Activated effector memory CD4-positive, alpha-beta T cell treated with Interleukin-2 at 50 U/mL for 16 hours (primary cell): ENCODE measurements at places on chromosomes 13 and 19.

DNA sequence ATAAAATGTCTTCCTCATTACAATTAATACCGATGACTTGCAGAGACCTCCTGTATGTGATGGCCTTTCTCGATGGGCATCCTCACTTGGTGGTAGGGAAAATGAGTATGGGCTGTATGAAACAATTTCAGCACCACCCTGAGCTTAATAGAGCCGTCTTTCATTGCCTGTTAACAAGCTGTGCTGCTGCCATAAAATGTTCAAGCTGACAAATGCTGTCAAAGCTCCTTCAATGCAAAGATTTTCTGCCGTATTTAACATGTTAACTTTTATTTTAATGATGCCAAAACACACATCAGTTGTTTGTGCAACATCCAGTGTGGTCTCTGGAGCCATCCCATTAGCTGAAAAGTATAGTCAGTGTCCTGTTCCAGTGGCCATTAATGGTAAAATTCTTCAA is 110.1 kb downstream of the GPC6 start:
- DNase-seq = no peak

DNA sequence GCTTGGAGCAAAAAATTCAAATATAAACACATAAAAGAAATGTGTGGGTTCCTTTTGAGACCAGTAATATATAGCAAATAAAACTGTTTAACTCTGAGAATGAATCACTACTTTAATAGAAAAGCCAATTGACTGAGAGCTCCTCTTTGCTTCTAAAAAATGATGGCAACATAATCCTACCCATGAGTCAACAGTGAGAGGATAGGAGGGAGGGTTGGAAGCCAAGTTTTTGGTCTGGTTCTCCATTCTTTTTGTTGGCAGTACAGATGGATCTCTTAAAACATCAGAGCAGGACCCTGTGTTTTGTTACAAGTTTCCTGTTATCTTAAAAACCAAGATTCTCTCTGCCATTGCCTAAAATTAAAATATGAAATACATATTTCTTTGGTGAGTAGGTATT is 50.0 kb upstream of the POSTN start:
- no peak for DNase-seq

DNA sequence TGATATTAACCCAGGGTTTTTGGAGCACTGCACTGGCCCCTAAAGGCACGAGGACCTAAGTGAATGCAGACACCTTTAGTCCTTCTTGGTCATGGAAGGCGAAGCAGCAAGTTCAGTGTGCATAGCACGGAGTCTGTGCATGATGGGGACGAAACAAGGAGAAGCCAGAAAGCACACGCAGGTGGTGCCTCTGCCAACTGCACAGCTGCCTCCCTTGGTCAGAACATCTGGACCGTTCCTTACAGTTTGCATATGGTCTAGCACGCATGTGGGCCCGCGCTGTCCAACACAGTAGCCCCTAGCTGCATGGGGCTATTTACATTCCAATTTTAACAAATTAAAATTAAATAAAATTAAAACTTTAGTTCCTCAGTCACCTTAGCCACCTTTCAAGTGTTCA is 44.0 kb downstream of the FLT3 start:
- no peak for DNase-seq

GRCh38 chr13:24910502-24911132 is 146.6 kb downstream of the RNF17 start:
- DNase-seq = no peak

DNA sequence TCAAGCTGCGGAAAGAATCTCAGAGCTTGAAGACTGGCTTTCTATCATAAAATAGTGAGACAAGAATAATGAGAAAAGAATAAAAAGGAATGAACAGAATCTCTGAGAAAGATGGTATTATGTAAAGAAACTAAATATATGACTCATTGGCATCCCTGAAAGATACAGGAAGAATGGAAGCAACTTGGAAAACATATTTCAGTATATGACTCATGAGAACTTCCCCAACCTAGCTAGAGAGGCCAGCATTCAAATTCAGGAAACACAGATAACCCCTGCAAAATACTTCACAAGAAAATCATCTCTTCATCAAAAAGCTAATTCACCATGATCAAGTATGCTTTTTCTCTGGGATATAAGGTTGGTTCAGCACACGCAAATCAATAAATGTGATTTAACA is 2318.0 kb downstream of the PCDH9 start:
- DNase-seq = no peak

DNA sequence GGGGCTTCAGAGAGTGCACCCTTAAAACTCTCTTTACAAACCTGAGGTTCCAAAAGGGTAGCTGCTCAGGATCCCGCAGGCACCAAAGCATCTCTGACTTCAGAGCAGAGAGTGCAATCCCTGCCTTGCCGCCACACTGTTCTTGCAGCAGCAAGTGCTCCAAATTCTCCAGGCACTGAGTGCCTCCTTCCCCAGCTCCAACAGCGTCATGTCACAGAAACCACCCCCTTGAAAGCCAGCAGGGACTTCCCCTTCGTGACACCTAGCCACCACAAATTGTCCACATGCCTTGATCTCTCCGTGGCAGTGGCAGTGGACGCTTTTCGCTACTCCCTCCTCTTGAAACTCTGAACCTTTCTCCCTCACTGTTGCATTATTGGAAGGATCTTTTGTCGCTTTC is 39.9 kb downstream of the MBNL2 start:
- no peak for DNase-seq

DNA sequence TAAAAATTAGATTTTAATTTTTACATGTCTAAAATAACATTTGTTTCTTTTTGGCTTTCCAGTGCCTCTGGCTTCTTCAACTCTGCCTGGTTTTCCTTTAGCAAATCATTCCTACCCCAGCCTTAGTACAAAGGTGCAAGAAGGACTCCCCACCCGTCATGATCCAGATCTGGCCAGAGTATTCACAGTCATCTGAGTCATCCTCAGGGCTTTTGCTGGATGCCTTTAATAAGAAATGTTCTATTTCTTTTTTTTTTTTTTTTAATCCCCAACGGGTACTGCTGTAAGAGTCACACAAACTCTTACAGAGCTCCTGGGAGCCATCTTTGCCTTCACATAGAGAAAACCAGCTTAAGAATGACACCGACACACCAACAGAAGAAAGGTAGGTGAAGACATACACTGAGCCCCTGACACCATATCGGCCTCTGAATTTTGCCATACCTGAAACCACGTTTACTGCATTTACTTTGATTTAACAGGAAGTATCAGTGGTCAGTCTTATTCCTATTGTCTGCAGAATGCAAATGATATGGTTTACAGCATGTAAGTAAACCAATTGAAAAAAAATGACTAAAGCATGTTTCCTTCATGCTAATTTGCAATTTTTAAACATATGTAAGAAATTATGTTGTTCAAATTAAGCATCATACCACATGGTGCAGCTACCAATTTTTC is 184.4 kb downstream of the NALCN start:
- DNase-seq = no peak

GRCh38 chr13:75076476-75076875 is 405.5 kb downstream of the TBC1D4 start:
- no peak for DNase-seq

- DNase-seq = no peak
Observed at GRCh38 chr13:35818633-35819067, 312.5 kb downstream of the DCLK1 start.

- DNase-seq = no peak
Observed at GRCh38 chr13:74215420-74215819, 81.2 kb upstream of the KLF12 start.

DNA sequence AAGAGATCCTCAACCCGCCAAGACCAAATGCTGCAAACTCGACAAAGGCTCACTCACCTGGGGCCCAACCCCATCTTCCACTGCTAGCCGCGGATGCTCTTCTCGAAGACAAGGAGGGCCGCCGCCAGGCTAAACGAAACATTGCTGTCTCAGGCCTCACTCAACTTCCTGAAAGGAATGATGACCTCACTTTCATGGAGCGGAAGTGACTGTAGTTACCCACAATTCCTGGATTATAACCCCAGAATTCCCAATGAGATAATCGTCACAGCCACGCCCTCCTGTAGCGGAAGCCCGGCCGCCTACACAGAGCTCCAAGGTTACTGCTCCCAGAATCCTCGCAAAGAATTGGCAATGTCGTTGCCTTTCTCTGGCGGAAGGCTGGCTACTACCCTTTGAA is 10.5 kb upstream of the ZNF112 start:
- no peak for DNase-seq

GRCh38 chr13:36973621-36974295 is 25.4 kb downstream of the ALG5 start:
- no peak for DNase-seq

DNA sequence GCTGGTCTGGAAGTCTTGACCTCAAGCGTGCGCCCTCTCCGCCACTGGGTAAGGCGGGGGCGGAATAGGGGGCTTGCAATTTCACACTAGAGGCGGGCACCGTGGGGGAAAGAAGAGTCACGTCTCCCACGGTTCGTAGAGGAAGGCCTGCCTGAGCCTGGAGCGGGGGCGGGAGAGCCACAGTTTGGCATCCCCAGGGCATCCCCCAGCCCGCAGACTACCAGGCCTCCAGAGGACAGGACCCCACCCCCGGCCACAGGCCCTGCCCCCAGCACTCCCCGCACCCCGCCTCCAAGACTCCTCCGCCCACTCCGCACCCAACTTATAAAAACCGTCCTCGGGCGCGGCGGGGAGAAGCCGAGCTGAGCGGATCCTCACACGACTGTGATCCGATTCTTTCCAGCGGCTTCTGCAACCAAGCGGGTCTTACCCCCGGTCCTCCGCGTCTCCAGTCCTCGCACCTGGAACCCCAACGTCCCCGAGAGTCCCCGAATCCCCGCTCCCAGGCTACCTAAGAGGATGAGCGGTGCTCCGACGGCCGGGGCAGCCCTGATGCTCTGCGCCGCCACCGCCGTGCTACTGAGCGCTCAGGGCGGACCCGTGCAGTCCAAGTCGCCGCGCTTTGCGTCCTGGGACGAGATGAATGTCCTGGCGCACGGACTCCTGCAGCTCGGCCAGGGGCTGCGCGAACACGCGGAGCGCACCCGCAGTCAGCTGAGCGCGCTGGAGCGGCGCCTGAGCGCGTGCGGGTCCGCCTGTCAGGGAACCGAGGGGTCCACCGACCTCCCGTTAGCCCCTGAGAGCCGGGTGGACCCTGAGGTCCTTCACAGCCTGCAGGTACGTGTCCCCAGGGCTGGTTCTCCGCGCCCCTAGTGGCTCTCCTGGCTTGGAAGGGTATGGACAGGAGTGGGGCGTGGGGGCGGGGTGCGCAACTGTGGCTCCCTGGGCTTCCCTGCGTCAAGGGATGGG is at the start of gene ANGPTL4:
Gene ANGPTL4, plus strand, starts transcription at position 353 of the 969 bp plus-strand sequence. Its CDS starts 167 bp downstream, at position 520.
- peak; percentile 22 for DNase-seq

DNA sequence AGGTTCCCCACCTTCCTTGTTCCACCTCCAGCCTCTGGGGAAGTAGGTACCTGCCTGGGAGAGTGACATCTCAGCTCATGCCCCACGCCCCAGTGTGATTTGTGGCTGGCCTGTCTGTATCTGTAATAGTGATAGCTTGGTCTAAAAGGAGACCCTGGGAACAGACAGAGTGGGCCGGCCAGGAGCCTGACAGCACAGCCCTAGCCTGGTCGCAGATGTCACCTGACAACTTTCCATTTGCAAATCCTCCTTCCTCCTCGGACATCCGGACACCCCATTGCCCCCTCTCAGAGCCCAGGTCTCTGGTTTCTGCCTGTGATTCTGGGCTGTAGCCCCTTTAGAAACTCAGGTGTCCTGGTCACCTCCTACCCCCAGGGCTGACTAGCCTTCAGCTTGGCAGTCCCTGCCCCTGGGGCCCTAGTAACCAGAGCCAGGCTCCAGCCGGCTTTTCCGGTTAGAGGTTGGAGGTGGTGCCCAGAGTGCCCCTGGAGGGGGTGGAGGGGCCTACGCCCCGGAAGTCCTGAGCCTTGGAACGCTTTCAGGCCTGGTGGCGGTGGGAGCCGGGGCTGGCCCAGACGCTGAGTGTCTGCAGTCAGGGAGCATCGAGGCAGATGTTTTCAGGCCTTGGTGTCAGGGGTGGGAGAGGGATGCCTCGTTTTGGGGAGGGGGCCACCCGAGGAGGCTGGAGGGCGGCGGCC is 6.5 kb downstream of the LRRC8E start:
- DNase-seq = no peak

DNA sequence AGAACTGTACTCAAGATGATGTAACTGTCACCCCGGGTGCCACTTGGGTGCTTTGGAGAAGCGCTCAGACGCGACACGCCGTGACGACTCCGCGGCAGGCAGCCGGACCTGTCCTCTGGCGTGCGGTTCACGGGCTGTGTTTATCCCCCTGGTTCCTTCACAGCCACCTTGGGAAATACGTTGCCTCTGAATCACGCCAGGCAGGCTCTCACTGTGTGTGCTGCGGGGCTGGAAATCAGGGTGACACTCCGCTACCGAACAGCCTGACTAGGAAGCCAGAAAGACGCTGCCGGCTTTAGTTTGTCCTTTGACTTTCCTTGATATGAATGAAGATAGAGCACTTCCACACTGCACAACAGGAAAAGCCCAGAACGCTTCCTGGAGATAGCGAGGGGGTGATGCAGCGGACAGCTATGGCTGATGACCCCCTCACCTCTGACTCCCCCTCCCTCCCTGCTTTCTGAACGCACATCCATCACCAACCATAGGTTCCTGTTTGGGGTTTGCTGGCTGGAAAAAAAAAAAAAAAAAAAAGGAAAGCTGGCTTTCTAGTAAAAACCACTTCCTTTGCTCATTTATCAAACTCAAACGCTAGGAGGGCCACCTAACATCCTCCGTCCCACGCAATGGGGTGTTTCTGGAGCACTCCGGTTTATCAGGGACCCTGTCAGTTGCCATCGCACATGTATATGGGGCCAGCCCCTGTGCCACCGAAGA is 3.7 kb upstream of the GP6 start:
- DNase-seq = no peak

- DNase-seq = no peak
Observed at GRCh38 chr19:47274891-47275761, 441 bp downstream of the INAFM1 start.

DNA sequence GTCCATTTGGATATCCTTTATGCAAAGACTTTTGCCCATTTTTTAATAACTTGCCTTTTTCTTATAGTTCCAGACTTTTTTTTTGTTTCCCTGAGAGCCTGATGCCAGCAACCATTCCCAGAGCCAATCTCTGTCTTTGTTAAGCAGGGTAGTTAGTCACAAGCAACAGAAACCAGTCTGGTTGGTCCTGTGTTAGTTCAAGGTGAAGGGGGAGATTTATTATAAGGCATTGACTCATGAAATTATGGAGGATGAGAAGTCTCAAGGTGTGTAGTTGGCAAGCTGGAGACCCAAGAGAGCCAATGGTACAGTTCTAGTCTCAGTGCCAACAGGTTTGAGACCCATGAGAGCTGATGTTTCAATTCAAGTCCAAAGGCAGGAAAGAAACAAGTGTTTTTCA is 33.0 kb downstream of the GPR12 start:
- no peak for DNase-seq

GRCh38 chr13:37410316-37410715 is 188.3 kb downstream of the POSTN start:
- no peak for DNase-seq

- no peak for DNase-seq
Observed at GRCh38 chr13:75365724-75366173, 116.2 kb downstream of the TBC1D4 start.

- no peak for DNase-seq
Observed at GRCh38 chr19:41223431-41224234, 4.6 kb downstream of the AXL start.

- no peak for DNase-seq
Observed at GRCh38 chr13:110023729-110024644, 237.6 kb upstream of the IRS2 start.

- no peak for DNase-seq
Observed at GRCh38 chr19:19775891-19776205, 42.9 kb upstream of the ZNF14 start.
